ENCODE measurements at places on chromosomes 7 and 10.

DNA sequence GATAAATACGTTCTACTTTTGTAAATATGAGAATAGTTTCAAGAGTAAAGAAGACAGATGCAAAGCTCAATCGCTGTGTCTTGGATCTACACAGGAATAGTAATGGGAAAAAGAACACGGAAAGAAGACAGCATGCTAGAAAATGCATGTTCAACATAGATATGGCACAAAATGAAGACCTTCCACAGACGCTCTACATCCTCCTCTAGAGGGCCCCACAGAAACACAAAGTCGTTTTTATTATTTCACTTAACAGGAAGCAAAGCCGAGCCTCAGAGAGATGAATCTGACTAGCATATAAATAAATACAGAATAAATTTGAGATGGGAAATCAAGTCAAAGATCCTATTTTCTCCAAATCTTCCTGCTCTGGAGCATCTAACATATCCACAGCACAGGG is 292.6 kb downstream of the PARD3 start:
- DNase-seq, result peak; percentile 73

- peak; percentile 72 for DNase-seq
These were observed 166.6 kb downstream of the ARHGAP21 start for GRCh38 chr10:24556750-24557742.

DNA sequence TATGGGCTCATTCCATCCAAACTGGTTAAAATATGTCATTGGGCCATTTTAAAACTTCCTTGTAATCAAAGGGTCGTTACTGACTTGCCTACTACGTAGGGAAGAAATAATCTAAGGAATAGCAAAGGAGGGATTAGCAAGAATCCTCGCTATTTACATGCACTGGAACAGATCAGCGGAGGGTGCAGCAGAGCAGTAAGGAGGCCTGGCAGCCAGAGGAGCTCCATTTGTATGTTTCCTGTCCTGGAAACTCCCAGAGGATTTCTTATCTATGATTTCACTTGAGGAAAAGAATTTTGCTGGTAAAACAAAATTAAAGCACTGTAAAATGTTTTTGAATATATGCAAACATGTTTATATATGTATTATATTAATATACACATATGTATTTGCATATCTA is 107.3 kb downstream of the TPK1 start:
- DNase-seq, result no peak

- peak; percentile 72 for DNase-seq
These were observed 4.5 kb upstream of the ZEB1 start for GRCh38 chr10:31314256-31315150.

GRCh38 chr10:3105166-3105565 is 37.8 kb downstream of the PFKP start:
- no peak for DNase-seq

GRCh38 chr10:19920075-19920726 is 104.0 kb downstream of the PLXDC2 start:
- no peak for DNase-seq

- DNase-seq, result no peak
These were observed 33.3 kb downstream of the CRHR2 start for GRCh38 chr7:30648744-30649540.

- DNase-seq, result no peak
These were observed 303.4 kb downstream of the GFRA1 start for GRCh38 chr10:115969591-115969990.

DNA sequence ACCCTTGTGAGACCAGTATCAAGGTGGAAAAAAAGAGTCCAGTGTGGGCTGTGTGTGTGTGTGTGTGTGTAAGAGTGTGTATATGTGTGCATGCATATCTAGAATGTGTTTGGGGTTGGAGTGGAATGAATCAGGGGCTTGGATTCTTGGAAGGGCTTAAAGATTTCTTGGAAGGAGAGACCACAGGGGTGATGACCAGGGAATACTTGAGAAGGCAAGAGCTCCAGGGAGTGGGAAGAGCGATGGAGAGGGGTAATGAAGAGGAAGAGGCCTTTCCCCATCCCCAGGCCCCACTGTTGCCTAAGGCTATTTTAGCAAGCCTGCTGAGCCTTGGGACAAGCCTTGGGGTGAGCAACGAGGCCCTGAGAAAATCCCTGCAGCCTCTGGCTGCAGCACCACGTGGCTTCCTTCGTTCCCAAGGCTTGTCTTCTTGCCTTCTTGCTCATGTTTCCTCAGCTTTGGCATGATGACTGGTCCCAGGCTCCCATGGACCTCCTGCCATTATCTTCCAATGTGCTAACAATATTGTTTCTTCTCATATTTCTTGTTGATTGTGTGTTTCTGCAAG is 663.4 kb downstream of the INHBA start:
- DNase-seq, result no peak

DNA sequence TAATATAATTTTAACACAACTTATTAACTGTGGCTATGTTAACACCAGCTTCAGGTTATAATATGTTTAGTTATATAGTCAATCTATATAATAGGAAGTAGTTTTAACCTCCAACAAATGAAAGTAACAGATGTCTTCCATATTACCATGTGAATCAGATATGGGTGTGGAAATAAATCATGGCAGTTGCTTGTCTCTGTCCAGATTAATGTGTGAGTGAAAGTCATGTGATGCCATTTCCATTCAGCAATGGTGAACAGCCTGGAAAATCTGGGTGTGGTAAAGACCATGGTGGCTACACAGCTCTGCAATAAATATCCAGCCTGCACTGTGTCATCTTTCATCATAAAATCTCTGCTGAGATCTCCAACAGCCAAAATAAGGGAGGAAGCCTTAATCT is 27.8 kb downstream of the HEPACAM2 start:
- DNase-seq, result no peak

DNA sequence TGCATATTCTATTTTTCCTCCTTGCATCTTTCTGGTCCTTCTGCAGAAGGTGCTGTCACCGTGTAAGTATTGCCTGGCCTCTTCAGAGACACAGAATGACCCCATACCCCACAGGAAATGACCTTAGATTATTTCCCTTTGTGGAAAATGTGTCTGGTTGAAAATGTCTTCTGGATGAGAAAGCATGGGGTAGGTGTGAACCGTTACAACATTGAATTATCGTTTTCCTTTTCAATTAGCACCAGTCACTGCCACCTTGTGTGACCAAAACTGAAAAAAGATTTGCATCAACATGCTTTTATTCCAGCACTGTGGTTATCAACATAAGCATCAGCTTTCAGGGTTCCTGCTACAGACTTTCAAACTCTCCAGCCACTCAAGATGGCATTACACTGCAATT is 58.0 kb upstream of the CELF2 start:
- no peak for DNase-seq

DNA sequence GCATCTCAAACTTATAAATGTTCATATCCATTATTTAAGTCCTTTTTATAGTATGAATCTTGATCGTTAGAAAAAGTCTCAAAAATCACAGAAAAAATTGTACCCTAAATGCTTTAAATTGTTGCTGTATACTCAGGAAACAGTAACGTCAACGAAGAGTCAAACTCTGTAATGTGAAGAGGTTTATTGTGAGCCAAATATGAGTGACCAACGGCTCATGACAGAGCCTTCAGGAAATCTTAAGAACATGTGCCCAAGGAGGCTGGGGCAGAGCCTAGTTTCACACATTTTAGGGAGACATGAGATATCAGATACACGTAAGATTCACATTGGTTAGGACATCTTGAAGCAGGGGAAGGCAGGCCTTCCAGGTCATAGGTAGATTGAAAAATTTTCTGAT is 86.1 kb downstream of the PIP4K2A start:
- no peak for DNase-seq

DNA sequence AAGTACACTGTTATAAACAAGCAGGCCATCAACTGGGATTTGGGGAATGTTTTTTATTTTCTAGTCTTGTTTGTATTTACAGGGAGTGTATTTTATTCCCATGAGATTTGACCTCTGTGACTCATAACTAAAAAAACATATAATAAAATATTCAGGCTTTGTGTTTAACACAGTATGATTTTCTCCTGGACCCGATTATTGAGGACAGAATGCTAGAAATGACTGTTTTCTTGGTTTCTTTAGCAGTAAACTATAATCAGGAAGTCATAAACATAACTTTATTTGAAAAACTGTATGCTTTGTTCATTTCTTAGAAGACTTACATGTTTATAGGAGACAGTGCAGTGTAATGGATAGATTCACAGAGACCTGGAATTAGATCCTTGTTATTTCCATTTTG is 2.1 kb downstream of the NHLRC2 start:
- DNase-seq, result no peak

DNA sequence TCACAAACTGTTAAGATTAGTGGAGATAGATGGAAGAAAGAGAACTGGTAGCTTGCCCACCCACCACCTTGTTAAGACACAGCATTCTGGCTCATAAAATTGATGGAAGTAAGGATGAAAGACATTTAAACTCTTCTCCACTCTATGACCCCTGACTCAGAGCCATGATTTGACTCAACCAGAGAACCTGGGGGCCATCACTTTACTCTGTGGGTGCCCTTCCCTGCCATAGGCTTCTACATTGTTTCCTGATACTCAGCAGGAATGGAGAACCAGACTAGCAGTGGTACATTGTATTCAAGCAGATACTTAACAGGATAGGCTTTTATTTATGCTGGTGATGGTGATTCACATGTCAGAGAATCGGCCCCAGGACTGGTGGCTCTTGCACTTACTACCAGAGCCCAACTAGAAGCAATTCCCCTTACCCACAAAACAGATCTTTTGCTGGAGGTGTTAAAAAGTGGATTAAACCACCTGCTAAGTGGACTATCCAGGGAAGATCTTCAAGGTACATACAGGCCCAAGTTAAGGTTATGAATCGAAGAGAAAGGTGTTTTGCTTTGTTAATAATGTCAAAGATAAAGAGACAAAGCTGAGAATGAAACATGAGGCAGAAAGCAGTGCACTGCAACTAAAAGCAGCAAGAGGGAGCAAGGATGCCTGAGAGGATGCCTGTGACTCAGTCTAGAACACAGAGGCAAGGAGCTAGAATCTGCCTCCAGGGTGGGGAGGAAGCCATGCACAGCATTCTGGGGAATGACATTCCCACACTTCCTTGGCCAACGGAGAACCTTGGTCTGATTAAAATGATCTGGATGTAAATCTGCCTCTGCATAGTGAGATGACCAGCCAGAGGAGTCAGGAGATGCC is 36.0 kb upstream of the GLI3 start:
- DNase-seq, result peak; percentile 89

DNA sequence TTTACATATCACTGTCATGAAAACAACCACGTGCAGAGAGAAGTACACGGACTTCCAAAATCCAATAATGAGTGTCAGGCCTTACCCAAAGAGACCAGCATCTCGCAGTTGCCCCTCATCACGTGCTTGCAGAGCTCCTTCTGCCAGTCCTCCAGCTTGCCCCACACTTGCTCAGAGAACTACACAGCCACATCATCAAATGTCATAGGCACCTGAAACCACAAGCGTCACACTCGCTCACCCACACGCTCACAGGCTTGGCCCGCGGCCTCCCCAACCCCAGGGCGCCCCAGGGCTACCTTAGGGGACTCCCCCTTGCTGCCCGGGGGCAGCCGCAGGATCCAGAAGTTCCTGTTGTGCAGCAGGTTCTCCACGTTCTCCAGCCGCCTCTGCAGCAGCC is 123.4 kb upstream of the ZNF746 start:
- no peak for DNase-seq

- no peak for DNase-seq
These were observed 137.0 kb downstream of the PTPRN2 start for GRCh38 chr7:158450476-158451124.

- DNase-seq, result no peak
These were observed 33.0 kb downstream of the FAM25A start for GRCh38 chr10:87053111-87053510.

GRCh38 chr7:30931161-30931928 is 19.7 kb downstream of the AQP1 start:
- DNase-seq, result peak; percentile 60

GRCh38 chr7:14551310-14551709 is 351.2 kb downstream of the DGKB start:
- no peak for DNase-seq

All from RPMI7951 (cell line).